CD8-positive, alpha-beta memory T cell (primary cell): ENCODE measurements at places on chromosomes 2 and 18. TPM values are rescaled to one million over a fixed set of nuclear protein-coding genes. Genes with fewer than 3 reads are reported as not detected.

Gene RPIA
- 70.2 TPM for total RNA-seq

Gene MROH2A
- not detected for total RNA-seq

Gene COBLL1
- not detected for total RNA-seq

Gene FAM210A
- 38.3 TPM for total RNA-seq

Gene RFTN2
- not detected for total RNA-seq

Gene C2orf72
- 0.18 TPM for total RNA-seq

Gene CNGA3
- not detected for total RNA-seq

GRCh38 chr2:159118859-159119500 lies 150.5 kb downstream of the TANC1 start:
- no peak for DNase-seq

- DNase-seq: no peak
Observed at GRCh38 chr2:219520079-219520478, 5.8 kb downstream of the ASIC4 start.

DNA sequence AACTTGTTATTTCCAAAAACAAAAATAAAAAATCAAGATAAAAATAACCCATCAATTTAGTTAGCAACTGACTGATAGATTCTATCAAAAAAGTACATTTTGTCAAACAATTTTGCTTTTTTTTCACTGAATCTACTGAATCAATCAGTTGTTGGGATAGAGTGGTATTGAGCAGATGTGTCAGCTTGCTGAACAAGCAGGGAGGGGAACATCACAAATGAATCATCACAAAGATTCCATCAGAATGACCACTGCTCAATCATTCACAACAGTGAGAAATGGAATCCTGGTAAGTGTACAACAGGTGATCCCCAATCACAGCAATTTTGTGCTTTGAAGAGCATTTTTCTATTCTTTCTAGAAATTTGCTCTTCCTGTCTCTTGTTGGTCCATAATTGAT lies 12.3 kb upstream of the SLC14A2 start:
- no peak for DNase-seq

DNA sequence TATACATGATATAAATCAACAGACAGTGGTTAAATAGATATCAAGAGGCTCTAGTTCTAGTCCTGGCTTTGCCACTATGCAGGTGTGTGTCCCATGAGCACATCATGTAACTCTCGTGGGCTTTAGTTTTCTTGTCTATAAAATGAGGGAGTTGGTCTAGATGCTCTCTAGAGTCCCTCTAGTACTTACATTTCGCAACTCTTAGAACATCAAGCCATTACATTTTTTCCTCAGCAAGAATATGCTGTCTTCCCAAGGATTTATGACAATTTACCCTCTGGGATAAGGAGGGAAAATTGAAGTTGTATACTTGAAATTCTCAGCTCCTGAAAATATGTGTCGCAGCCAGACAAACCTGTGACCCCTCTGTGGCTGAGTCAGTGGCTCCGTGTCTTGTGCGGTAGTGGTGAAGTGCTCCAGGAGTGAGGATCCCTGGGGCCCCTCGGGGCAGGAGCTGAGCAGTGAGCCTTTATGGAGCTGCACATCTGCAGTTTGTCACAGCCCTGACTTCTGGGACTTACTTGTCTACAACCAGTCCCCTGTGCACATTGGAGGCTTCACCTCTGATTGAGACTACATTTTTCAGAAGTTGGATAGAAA lies 6.8 kb downstream of the PKP4 start:
- DNase-seq: no peak

DNA sequence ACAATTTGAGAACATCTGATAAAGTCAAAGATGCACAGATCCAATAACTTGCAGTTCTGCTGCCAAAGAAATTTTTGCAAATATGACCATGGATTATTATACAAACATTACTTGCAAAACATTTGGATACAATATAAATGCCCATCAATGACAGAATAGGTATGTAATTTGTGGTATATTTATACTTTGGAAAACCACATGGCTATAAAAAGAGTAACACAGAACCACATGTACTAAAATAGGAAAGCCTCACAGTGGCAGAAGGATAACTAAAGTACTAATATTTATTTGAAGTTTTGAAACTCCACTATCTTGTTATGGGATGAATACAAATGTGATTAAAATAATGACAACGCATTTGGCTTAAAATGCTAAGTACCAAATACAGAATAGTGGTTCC lies 51.8 kb upstream of the DNAJC10 start:
- DNase-seq: no peak

GRCh38 chr2:233389601-233390125 lies 35.4 kb downstream of the DGKD start:
- no peak for DNase-seq

- no peak for DNase-seq
Observed at GRCh38 chr18:43682196-43682595, 404.9 kb upstream of the SYT4 start.

- no peak for DNase-seq
Observed at GRCh38 chr2:33272001-33272400, 204.4 kb upstream of the RASGRP3 start.

GRCh38 chr18:78776706-78777285 lies 202.8 kb upstream of the SALL3 start:
- DNase-seq: no peak

- DNase-seq: no peak
Observed at GRCh38 chr2:141423124-141423523, 707.7 kb downstream of the LRP1B start.

DNA sequence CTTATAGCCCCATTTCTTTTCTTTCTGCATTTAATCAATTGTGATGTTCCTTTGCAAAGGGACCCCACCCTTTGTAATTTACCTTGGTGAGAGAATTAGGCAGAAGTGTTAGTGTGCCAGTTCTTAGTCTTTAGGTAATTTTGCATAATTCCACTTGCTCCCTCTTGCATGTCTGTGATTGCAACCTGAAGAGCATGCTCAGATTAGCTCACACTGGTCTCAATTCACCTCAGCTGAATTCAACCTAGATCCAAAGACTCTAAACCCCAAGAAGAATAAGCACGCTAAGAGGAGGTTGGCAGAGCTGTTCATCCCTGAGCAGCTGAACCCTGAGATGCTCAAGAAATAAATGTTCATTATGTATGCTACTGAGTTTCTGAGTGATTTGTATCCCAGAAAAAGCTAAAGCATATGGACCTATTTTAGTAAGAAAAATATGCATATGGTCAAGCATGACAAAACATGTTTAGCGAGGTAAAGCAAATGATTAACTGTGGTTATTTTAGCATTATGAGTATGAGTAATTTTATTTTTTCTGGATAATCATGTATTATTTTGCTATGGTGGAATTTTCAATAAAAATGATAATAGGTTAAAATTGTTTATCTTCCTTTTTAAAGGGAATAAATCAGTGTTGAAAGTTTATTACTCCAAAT lies 299.2 kb upstream of the ZSWIM2 start:
- DNase-seq: no peak

DNA sequence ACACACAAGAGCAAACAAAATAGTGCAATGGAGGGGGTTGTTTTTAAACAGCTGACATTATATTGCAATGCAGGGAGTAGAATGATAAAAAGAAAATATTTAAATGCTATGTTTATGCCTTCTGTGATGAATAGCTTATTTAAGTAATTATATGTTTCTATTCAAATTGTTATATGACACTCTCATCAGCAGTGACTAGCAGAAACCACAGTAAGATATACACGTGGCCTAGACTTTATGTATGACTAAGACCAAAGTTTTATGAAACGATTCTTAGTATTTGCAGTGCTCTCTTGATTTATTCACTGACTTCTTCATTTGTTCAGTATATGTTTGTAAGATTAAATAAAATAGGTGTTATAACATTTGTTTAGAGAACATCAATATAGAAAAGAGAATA lies 26.1 kb upstream of the C1D start:
- DNase-seq: no peak

DNA sequence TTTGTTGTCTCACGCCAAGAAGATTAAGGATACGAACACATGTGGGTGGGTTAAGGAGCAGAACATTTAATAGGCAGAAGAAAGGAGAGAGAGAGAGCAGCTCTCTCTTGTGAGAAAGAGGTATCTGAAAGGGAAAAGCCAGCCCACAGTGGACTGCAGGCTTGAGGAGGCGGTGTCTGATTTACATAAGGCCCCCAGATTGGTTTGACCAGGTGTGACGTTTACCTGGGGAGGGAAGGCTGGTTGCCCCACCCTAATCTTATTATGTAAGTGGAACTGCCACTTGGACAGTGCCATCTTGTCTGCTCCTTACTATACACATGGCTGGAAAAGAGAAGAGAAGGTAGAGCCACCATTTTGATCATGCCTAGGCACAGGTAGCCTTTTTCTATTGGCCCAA lies 189.2 kb downstream of the NCK2 start:
- no peak for DNase-seq

- DNase-seq: no peak
Observed at GRCh38 chr18:22152093-22152492, 17.3 kb upstream of the GATA6 start.

- DNase-seq: no peak
Observed at GRCh38 chr18:13371689-13372418, 153.3 kb downstream of the LDLRAD4 start.

DNA sequence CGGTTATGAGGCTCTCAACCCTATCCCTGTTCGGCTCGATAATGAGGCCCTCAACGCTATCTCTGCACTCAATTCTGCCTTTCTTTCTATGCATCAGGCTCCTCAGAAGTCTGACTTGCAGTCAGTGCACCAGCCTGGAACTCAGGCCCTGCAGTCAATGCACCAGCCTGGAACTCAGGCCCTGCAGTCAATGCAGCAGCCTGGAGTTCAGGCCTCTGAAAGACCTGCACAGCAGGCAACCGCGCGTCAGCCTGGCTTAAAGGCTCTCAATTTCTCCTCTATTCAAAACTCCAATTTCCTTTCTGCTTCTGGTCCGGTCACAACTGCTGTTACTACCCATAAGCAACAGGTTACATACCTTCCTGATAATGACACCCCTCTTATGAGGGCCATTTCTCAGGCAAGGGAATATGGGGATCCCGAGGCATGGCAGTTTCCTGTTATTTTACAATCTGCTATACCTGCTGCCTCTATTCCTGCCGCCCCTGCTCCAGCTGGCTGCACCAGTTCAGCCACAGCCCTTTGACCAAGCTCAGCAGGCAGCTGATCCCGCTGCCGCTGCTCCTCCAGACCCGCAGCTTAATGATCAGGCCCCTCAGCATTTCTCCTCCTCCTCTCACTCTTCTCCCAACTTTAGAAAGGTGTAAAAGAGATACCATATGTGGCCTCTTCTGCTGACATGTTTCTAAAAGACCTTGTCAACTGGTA lies 933.6 kb upstream of the FANCL start:
- no peak for DNase-seq

GRCh38 chr2:161905389-161906046 lies 168.5 kb downstream of the DPP4 start:
- DNase-seq: no peak
